Activated CD4-positive, alpha-beta T cell treated with anti-CD3 and anti-CD28 coated beads, Interleukin-2, amount 10 ng/mL, durations not matched to agents 7 days and 5 days (primary cell): ENCODE measurements at places on chromosomes 11 and 22. TPM values are rescaled to one million over a fixed set of nuclear protein-coding genes. Genes with fewer than 3 reads are reported as not detected.

GRCh38 chr11:45395947-45396346, 109.8 kb upstream of the SYT13 start:
- DNase-seq = no peak

DNA sequence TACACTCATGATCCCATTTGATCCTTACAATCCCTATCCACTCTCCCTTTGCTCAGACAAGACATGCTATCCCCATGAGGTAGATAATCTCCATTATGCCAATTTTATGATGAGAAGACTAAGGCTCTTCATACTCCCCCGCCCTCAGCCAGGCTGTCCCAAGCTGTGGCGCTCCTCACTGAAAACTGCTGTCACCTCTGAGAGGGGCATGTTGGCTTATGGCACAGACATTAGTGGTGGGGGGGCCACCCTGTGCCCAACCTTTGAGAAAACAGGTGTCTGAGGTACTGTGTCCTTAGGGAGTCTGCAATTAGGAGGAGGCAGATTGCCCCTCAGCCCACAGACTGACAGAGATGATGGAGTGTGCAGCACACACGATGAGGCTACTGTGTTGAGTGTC, 2.4 kb downstream of the DDTL start:
- DNase-seq = no peak

Gene OR4X1
- not detected for total RNA-seq

GRCh38 chr22:38035530-38035885, 21.7 kb upstream of the PICK1 start:
- DNase-seq = no peak

GRCh38 chr22:17260298-17260697, 41.1 kb upstream of the ADA2 start:
- no peak for DNase-seq

GRCh38 chr11:111308140-111308539, 9.8 kb downstream of the POU2AF3 start:
- DNase-seq = no peak
